ENCODE measurements at places on chromosomes 2 and 18.

GRCh38 chr2:117170897-117171296 is 643.6 kb upstream of the DDX18 start:
- DNase-seq: no peak

DNA sequence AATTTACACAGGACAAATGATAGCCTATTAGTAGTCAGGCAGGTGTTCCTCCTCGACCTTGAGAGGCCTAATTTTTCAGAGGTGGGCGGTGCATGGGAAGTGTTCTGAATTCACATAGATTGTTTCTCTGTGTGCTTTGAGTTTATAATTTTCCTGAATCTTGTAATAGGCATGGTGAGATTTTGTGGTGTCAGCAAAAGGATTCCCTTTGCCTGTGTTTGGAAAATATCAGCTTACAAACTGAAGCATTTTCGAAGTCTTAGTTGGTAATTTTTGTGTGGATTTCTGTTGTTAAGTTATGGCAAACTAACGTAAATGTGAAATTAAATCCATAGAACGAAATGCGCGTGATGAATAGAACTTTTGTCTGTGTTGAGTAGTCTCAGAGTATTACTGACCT is 194.0 kb upstream of the RBMS1 start:
- no peak for DNase-seq

- no peak for DNase-seq
Measured at GRCh38 chr2:143691121-143691520, 561.9 kb downstream of the ARHGAP15 start.

DNA sequence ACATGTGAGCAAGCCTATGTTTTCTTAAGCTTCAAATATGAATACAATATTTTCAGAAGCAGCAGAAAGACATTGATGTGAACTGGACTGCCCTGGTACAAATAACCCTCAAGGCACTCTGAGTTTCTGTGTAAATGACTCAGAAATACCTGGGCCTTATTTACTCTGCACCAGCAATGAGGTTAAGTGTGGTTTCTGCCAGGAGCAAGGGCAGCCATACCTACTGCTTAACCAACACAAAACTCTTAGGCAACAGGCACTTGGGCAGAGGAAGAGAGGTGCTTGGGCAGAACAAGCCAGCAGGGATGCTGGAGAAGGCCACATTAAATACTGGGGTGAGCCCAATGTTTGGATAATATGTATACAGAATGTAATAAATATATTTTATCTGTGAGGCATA is 29.4 kb upstream of the ARL5A start:
- DNase-seq: no peak

- DNase-seq: no peak
Measured at GRCh38 chr2:99677814-99678213, 188.0 kb upstream of the REV1 start.

- no peak for DNase-seq
Measured at GRCh38 chr2:225124311-225125017, 82.2 kb upstream of the DOCK10 start.

GRCh38 chr18:63970809-63971205 is 926 bp downstream of the SERPINB8 start:
- DNase-seq: peak; percentile 71

GRCh38 chr2:1572638-1573037 is 159.4 kb downstream of the TPO start:
- DNase-seq: peak; percentile 65

DNA sequence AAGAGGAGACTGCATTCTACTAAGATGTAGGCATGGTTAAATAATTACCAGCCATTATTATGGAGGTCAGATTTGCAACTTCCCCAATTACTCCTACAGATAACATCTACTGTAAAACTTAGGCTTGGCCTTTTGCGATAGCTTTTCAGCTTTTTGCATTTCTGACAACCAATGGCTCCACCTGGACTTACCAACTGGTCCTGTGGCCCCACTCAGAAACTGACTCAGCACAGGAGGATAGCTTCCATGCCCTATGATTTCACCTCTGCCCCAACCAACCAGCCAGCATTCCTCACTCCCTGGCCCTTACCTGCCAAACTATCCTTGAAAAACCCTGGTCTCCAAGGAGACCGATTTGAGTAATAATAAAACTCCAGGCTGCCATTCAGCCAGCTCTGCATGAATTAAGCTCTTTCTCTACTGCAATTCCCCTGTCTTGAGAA is 28.2 kb downstream of the TUBB6 start:
- no peak for DNase-seq

GRCh38 chr2:227163998-227164762 is at the start of the genes COL4A3 and COL4A4:
Gene COL4A3, plus strand, starts transcription at chr2:227164624. Its CDS starts 103 bp downstream, at chr2:227164727.
Gene COL4A4, minus strand, starts transcription at chr2:227164205. Its CDS starts 16,722 bp downstream, at chr2:227147483.
- peak; percentile 19 for DNase-seq

DNA sequence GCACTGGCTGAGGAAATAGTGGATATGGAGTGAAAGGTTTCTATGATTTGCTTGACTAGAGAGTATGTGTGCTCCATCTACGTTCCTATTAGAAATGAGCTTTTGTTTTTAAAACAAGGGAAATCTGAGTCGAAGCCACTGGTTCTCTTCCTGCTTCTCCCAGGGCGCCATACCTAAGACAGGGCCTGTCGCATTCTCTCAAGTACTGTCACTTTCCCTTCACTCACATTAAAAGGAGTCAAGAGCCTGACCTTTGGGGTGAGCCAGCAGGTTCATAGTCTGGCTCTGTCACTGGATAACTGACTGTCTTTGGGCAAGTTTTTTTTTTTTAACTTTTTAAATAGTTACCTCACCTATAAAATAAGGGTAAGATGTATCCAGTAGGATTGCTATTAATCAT is 121.0 kb downstream of the MAP3K20 start:
- DNase-seq: no peak

- DNase-seq: no peak
Measured at GRCh38 chr2:39491653-39492052, 54.6 kb upstream of the MAP4K3 start.

GRCh38 chr2:156522864-156523440 is 86.8 kb downstream of the GPD2 start:
- no peak for DNase-seq

DNA sequence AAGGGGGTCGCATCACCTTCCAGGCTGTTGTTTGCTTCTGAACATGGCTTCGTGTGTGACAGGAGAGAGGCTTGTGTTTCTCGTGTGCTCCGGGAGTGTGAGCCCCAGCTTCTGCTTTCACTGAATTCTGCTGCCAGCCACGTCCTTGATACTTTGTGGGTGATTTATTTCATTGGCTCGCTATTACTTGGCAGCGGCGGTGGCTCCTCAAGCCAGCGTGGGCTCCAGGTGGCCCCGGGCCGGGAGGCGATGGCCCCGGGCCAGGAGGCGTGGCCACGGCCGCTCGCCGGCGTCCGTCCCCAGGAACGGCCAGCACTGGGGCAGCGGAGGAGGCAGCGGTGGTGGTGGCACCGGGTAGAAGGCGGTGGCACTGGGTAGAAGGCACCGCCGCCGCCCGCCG is 63.1 kb downstream of the NAPG start:
- DNase-seq: no peak

- no peak for DNase-seq
Measured at GRCh38 chr2:202765436-202765835, 106.1 kb downstream of the ICA1L start.

- no peak for DNase-seq
Measured at GRCh38 chr18:8989017-8989416, 113.5 kb upstream of the NDUFV2 start.

DNA sequence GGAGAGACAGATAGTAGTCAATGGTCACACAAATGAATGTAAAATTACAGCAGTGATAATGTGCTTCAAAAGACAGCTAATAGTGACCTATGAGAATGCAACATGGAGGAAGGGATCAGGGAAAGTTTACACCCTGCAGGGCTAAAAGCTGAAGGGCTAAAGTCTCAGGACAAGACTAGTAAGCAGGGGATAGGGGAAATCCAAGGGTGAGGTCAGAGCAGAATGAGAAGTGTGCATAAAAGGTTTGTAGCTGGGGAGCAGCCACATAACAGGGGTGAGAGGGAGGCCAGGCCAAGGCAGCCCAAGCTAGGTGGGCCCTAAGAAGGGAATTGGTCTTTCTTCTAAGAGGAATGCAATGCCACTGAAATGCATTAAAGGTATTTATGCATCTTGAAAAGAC is 746.3 kb downstream of the SATB2 start:
- DNase-seq: no peak

GRCh38 chr2:85651097-85651496 is 16.9 kb downstream of the SFTPB start:
- no peak for DNase-seq

DNA sequence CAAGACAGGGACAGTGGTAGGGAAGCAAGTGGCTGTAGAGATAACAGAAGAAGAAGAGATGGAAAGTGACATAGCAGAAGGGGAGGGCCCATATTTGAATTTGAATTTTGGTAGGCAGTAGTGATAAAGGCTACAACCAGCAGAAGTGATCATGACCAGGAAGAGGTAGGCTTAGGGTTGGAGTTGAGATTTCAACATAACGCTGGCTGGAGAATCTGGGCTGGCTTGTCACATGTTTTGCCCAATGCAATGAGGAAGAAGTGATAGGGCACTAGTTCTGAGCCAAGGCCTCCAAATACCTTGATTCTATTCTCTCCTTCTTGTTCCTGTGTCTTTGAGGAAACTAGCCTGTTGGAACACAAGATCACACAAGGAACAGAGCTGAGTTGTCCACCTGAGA is 69.4 kb downstream of the SCG2 start:
- DNase-seq: no peak

- DNase-seq: no peak
Measured at GRCh38 chr2:166360426-166360825, 15.3 kb downstream of the SCN9A start.

- no peak for DNase-seq
Measured at GRCh38 chr18:52045946-52046675, 293.9 kb upstream of the DCC start.

GRCh38 chr2:11444737-11445136 is 21.2 kb downstream of the E2F6 start:
- peak; percentile 9 for DNase-seq
